Left ventricle myocardium inferior (tissue), 1 donor: ENCODE measurements at places on chromosomes 1 and 21. TPM values are rescaled to one million over a fixed set of nuclear protein-coding genes. Genes with fewer than 3 reads are reported as not detected.

GRCh38 chr21:37463083-37463801 is 96.7 kb downstream of the DYRK1A start:
- peak overlapping the region; percentile 56 for H3K27ac ChIP-seq
- peaks cover 78% of the 10 kb centered on the region for H3K4me1 ChIP-seq
- peak overlapping the region; percentile 43 for H3K4me3 ChIP-seq
- DNase-seq, result no peak
- no peaks in the 10 kb centered on the region for H3K36me3 ChIP-seq

- no peaks in the 10 kb centered on the region for H3K4me1 ChIP-seq
- H3K36me3 ChIP-seq, result no peaks in the 10 kb centered on the region
- no peak overlapping the region for H3K27ac ChIP-seq
- DNase-seq, result no peak
Measured at GRCh38 chr1:211036381-211037060, 97.4 kb downstream of the KCNH1 start.

HSD3B2 gene
- total RNA-seq, result not detected

DNA sequence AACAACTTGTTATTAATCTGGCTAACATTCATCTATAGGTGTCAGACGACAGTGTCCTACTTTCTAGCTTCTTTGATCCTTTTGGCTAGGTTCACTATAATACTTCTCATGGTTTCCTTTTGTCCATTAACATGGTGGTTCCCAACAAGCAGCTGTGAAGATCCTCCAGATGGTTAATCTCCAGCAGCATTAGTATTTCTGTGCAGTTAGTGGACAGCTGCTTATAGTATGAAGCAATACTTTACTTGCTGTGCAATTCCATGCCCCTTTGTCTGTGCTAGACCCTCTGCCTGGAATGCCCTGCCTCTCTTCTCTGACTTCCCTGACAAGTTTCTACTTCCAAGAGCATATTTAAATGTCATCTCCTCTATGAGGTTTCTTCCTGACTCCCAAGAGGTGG is 41.7 kb upstream of the ARHGAP29 start:
- no peak overlapping the region for H3K4me3 ChIP-seq
- peaks cover 12% of the 10 kb centered on the region for H3K4me1 ChIP-seq
- DNase-seq, result no peak

MIB2 gene
- 129 TPM for total RNA-seq

AJAP1 gene
- 0.16 TPM for total RNA-seq

HTR6 gene
- not detected for total RNA-seq

DNA sequence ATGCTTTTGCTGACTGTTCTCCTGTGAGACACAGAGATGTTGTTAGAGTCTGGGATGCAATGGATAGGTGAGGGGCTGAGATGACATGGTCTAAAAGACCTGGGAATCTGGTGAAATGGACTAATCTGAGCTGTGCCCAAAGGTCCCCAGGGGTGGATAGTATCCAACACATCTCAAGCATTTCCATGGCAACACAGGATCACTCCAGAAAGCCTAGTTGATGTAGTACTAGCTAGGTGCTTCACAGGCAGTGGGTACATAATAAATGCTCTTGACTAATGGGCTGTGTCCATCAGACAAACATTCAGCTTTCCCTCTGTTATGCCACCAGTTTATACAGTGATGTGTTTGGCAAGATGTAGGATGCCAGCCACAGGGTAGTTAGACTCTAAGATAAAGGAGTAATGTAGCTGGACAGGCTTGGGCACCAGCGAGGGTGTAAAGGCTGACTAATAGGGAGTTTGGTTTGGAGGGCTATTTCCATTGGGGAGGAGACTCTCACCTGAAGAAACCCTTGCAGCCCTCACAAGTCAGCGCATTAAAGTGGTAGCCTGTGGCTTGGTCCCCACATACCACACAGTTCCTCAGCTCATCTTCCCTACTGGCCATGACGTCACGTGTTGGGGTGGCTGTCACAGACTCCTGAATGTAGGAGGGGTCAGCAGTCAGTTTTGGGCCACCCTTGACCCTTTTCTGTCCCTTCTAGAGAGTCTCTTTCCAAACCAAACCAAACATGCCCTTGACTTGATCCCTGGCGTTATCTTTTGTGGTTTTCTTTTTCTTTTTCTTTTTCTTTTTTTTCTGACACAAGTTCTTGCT is 1.8 kb downstream of the NR1I3 start:
- H3K4me1 ChIP-seq, result no peaks in the 10 kb centered on the region
- no peaks in the 10 kb centered on the region for H3K36me3 ChIP-seq
- no peak overlapping the region for H3K4me3 ChIP-seq
- no peak for DNase-seq
- no peak overlapping the region for H3K27ac ChIP-seq

E2F2 gene
- total RNA-seq, result 0.16 TPM

DNA sequence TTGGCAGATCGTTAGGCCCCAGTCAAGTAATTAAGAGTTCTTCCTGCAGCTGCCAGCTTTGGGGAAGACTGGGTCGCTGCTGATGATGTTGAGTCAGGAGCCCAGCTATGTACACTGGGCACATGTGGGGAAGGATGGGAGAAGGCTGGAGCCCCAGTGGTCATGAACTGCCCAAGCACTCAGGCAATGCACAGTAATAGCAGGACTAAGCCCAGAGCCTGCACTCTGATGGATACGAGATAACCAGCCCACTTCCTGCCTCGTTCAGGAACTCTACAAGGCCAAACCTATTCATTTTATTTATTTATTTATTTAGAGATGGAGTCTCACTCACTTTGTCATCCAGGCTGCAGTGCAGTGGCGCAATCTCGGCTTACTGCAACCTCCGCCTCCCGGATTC is 81.1 kb upstream of the BTG3 start:
- no peaks in the 10 kb centered on the region for H3K36me3 ChIP-seq
- no peak overlapping the region for H3K4me3 ChIP-seq
- DNase-seq, result no peak
- H3K4me1 ChIP-seq, result peaks cover 20% of the 10 kb centered on the region
- no peak overlapping the region for H3K27ac ChIP-seq
- H3K27me3 ChIP-seq, result no peaks in the 10 kb centered on the region

DNA sequence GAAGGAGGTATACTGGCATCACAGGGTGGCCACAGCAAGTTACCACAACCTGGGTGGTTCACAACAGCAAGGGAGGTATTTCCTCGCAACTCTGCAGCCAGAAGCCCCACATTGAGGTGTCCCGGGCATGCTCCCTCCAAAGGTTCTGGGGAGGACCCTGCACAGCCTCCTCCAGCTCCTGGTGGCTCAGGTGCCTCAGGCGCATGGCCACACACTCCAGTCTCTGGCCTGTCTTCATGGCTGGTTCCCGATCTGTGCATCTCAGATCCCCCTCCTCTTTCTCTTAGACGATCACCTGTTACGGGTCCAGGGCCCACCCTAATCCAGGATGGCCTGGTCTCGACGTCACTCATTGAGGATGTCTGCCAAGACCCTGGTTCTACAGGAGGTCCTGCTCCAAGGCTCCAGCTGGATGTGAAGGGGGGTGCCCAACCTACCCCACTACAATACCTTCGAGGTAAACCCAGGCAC is 6.7 kb upstream of the ARF1 start:
- no peak overlapping the region for H3K4me3 ChIP-seq
- DNase-seq, result peak; percentile 5
- H3K27ac ChIP-seq, result no peak overlapping the region

HAO2 gene
- not detected for total RNA-seq

FCRLB gene
- 0.33 TPM for total RNA-seq

- H3K4me3 ChIP-seq, result no peak overlapping the region
- no peaks in the 10 kb centered on the region for H3K27me3 ChIP-seq
- no peak for DNase-seq
- no peak overlapping the region for H3K27ac ChIP-seq
- no peaks in the 10 kb centered on the region for H3K4me1 ChIP-seq
Measured at GRCh38 chr21:14241297-14241696, 25.3 kb downstream of the RBM11 start.

GRCh38 chr1:36224537-36225282 is 467 bp downstream of the THRAP3 start:
- H3K36me3 ChIP-seq, result peaks cover 17% of the 10 kb centered on the region
- H3K4me3 ChIP-seq, result peak overlapping the region; percentile 79
- H3K27me3 ChIP-seq, result no peaks in the 10 kb centered on the region
- peak overlapping the region; percentile 98 for H3K27ac ChIP-seq

- H3K27ac ChIP-seq, result peak overlapping the region; percentile 92
- no peak for DNase-seq
- H3K4me3 ChIP-seq, result no peak overlapping the region
- H3K27me3 ChIP-seq, result peaks cover 65% of the 10 kb centered on the region
- no peaks in the 10 kb centered on the region for H3K36me3 ChIP-seq
Measured at GRCh38 chr1:229411434-229412055, 22.3 kb downstream of the ACTA1 start.

- no peak overlapping the region for H3K27ac ChIP-seq
- no peaks in the 10 kb centered on the region for H3K36me3 ChIP-seq
- no peaks in the 10 kb centered on the region for H3K27me3 ChIP-seq
- no peak for DNase-seq
- H3K4me3 ChIP-seq, result no peak overlapping the region
Measured at GRCh38 chr21:45157932-45158331, 83.6 kb downstream of the ADARB1 start.

- no peaks in the 10 kb centered on the region for H3K4me1 ChIP-seq
- H3K36me3 ChIP-seq, result no peaks in the 10 kb centered on the region
- DNase-seq, result no peak
- H3K27me3 ChIP-seq, result no peaks in the 10 kb centered on the region
Measured at GRCh38 chr1:184181044-184181443, 129.5 kb downstream of the TSEN15 start.

CASZ1 gene
- total RNA-seq, result 56.3 TPM

GRCh38 chr1:53379662-53380002 is 51.8 kb upstream of the LRP8 start:
- no peaks in the 10 kb centered on the region for H3K36me3 ChIP-seq
- peaks cover 20% of the 10 kb centered on the region for H3K4me1 ChIP-seq
- no peak for DNase-seq
- peaks cover 73% of the 10 kb centered on the region for H3K27me3 ChIP-seq

AMIGO1 gene
- 19.4 TPM for total RNA-seq

DNA sequence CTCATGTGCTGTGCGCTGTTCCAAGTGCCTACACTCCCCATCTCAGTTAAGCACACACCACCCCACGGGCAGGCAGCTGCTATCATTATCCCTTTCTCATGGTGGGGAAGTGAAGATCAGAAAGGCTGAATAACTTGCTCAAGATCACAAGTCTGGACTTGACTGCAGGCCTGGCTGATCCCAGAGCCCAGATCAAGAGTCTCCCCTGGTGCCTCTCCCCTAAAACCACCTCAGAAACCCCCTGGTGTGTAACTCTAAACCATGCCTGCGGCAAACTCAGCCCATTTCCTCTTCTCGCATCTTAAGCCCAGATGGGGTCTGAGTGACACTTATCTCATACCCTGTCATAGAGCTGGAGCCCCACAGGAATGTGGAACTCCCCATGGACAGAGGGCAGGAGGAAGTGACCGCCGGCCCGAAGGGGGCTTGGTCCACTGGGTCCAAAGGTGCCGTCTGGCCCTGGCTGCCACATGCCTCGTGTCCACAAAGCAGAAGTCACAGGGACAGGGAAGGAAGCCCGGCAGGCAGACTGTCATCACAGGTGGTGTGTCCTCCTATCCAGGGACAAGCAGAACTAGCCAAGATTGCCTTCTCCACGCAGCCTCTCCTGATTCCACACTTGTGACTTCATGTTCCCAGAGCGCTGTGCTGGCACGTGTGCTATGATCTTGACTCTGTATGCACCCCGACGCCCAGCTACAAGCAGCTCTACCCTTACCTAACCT is 92.1 kb downstream of the SYF2 start:
- no peak overlapping the region for H3K27ac ChIP-seq
- no peak overlapping the region for H3K4me3 ChIP-seq
- H3K36me3 ChIP-seq, result no peaks in the 10 kb centered on the region
- H3K27me3 ChIP-seq, result peaks cover 69% of the 10 kb centered on the region
- no peaks in the 10 kb centered on the region for H3K4me1 ChIP-seq
- no peak for DNase-seq

DNA sequence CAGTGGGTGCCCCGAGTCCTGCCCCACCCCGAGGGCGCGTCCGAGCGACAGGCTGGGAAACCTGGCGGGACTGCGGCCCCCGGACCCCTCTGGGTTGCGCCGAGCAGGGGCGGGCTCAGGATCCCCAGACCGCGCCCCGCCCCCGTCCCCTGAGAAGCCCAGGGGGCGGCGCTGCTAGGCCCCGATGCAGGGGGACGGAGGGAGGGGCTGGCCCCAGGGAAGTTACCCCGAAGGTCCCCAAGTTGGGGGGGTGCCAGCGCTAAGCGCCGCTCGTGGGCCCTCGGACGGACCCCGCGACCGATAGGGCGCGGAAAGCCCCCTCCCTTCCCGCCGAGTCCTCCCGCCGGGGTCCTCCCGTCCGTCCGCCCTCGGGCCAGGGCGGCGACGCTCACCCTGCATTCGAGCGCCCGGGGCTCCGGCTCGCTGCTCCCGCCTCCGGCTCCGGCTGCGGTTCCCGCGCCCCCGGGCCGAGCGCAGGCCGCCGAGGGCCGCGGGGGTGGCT is 414 bp downstream of the GPR153 start:
- peaks cover 51% of the 10 kb centered on the region for H3K4me1 ChIP-seq
- peak; percentile 41 for DNase-seq
- peaks cover 73% of the 10 kb centered on the region for H3K27me3 ChIP-seq
- no peaks in the 10 kb centered on the region for H3K36me3 ChIP-seq
- H3K4me3 ChIP-seq, result peak overlapping the region; percentile 79
- peak overlapping the region; percentile 72 for H3K27ac ChIP-seq

DNA sequence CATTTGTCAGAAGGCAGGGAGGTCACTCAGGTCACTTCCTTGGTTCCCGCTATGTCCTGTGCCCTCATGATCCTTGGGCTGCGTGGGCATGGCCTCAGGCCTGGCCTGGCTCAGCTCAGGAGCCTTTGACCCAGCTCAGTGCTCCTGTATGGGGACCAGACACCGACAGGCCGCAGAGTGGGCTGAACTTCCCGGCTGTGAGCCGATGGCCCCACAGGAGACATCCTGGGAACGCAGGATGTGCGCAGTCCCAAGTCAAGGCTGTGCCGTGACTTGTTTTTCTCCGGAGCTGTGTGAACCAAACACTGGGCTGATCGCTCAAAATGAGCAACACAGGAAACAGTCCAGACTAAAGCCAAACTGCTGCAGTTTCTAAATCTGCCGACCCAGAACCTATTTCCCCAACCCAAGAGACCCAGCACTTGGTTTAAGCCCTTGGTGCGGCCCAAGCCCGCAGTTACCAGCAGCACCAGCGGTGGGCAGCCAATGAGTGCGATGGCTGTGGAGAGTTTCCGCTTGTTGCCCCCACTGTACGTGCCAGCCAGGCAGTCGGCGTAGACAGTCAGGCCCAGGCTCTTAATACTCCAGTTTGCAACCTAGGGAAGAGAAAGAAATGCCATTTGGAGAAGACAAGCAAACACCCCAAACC is 92.3 kb upstream of the GCLM start:
- H3K4me3 ChIP-seq, result no peak overlapping the region
- no peak overlapping the region for H3K27ac ChIP-seq
- no peaks in the 10 kb centered on the region for H3K36me3 ChIP-seq
- no peaks in the 10 kb centered on the region for H3K27me3 ChIP-seq

- H3K27me3 ChIP-seq, result no peaks in the 10 kb centered on the region
- H3K36me3 ChIP-seq, result no peaks in the 10 kb centered on the region
- no peaks in the 10 kb centered on the region for H3K4me1 ChIP-seq
- no peak overlapping the region for H3K27ac ChIP-seq
- no peak overlapping the region for H3K4me3 ChIP-seq
Measured at GRCh38 chr1:199041173-199041914, 402.5 kb downstream of the PTPRC start.

GRCh38 chr1:41239988-41240610 is 2.0 kb downstream of the SCMH1 start:
- H3K4me1 ChIP-seq, result peaks cover 71% of the 10 kb centered on the region
- no peak for DNase-seq
- no peaks in the 10 kb centered on the region for H3K27me3 ChIP-seq
- H3K27ac ChIP-seq, result peak overlapping the region; percentile 96
- peak overlapping the region; percentile 90 for H3K4me3 ChIP-seq
- no peaks in the 10 kb centered on the region for H3K36me3 ChIP-seq

GRCh38 chr1:222996310-222996975 is 146.6 kb downstream of the TLR5 start:
- peak overlapping the region; percentile 11 for H3K27ac ChIP-seq
- H3K27me3 ChIP-seq, result no peaks in the 10 kb centered on the region
- H3K4me3 ChIP-seq, result no peak overlapping the region
- no peak for DNase-seq
